Femur (tissue), 1 donor: ENCODE measurements at places on chromosomes 6 and 20.

- no peak for DNase-seq
Measured at GRCh38 chr6:2748183-2748582, 2.5 kb downstream of the MYLK4 start.

- no peak for DNase-seq
Measured at GRCh38 chr6:149425754-149426153, 25.7 kb downstream of the SUMO4 start.

- DNase-seq, result no peak
Measured at GRCh38 chr6:119620846-119621555, 271.4 kb upstream of the MAN1A1 start.

DNA sequence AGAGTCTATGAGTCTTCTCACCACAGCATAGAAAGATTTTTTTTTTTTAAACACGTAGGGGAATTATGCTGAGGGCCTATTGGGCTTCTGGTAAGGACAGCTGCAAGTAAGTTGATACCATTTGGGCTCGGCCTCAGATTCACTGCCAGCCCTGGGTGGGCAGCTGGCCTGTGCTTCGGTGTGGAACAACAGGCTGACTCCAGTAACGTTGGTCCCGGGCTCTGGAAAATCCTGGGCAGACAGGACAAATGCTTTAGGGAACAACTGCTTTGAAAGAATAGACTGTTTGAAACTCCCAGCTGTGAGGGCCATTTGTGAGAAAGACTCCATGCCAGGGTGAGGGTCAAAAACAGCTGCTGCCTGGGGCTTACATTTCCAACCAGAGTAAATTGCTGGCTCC lies 366.5 kb downstream of the QKI start:
- DNase-seq, result peak; percentile 93

GRCh38 chr20:50449738-50450492 lies 60.3 kb upstream of the PTPN1 start:
- no peak for DNase-seq

DNA sequence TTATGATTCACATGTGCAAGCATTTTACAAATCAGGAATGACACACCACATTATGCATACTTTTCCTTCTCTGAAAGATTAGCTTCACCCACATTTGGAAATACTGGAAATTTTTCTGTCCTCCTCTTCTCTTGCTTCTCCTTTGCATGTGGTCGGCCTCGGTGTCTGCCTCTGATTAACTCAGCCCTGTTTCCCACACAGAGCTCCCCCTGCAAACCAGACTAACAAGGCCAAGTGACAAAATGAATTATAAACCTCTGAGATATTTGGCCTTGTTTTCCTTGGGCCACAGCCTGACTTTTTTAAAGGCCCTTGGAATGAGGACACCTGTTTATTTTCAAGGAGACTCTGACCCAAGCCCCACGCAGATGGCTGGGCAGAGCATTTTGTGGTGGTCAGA lies 9.0 kb upstream of the CCN6 start:
- DNase-seq, result no peak

GRCh38 chr20:15638816-15639215 lies 934.4 kb downstream of the KIF16B start:
- DNase-seq, result no peak

DNA sequence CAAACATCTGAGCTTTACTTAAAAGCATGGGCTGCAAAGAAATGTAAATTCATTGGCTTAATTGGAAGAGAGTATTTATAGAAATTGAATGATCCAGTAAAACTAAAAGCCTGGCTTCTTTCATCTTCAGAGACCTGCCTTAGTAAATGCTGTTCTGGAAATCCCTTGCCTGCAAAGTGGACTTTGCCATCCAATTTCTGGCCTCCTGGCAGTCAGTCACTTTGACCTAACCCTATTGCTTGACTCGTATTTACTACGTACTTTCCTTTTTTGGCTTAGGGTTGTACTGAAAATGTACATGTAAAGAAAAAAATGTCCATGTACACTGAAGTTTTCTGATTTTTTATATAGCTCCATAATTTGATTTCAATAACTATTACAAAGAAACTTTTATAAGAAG lies 47.1 kb downstream of the E2F3 start:
- DNase-seq, result no peak

- DNase-seq, result peak; percentile 86
Measured at GRCh38 chr6:108782179-108783041, 65.8 kb upstream of the ARMC2 start.

- DNase-seq, result no peak
Measured at GRCh38 chr6:125789167-125789566, 1.6 kb upstream of the NCOA7 start.

- DNase-seq, result no peak
Measured at GRCh38 chr6:44787254-44787834, 399.8 kb downstream of the CDC5L start.

GRCh38 chr6:39210450-39210849 lies 18.8 kb downstream of the KCNK5 start:
- no peak for DNase-seq

- DNase-seq, result no peak
Measured at GRCh38 chr6:88709819-88710246, 253.6 kb downstream of the RNGTT start.

DNA sequence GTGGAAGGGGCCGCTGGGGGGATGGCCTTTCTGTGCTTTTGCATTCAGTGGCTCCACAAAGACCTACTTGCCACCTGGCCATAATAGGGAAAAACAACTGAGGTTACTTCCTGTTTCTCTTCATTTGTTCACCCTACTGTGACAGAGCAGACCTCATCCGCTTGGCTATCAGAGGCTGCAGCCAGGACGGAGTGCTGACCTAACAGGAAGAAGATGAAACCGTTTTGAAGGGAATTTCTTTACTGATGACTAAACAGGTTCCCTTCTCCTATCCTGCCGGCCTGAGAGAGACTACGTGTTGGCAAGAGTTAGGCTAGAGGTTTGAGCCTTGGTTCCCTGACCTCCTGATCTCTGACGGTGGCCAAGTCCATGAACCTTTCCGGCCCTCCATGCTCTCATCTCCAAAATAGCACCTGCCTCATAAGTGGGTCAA lies 21.3 kb downstream of the PRR18 start:
- peak; percentile 43 for DNase-seq

DNA sequence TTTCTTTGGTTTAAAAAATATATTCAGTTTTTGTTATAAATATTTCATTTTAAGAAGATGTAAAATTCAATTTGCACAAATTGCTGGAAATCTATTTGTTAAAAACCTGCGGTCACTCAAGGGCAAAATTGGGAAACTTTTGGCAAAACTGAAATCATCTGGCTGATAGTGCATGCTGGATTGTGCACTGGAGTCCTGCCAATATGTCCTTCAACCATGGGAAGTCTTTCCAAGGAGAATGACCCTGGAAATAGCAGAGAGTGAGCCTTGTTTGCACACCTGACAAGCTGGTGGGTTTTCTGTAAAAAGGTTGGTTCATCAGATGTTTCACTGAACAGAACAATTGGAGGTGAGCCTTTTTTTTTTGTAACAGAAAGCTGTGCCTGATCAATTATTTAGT lies 413.5 kb downstream of the BTBD3 start:
- no peak for DNase-seq

- DNase-seq, result no peak
Measured at GRCh38 chr6:158938811-158939254, 61.2 kb downstream of the RSPH3 start.

GRCh38 chr6:44176762-44177509 lies 18.3 kb downstream of the CAPN11 start:
- no peak for DNase-seq
